ENCODE measurements at places on chromosomes 6 and 20. TPM values are rescaled to one million over a fixed set of nuclear protein-coding genes. Genes with fewer than 3 reads are reported as not detected.

The GPR6 gene
- total RNA-seq, result not detected

The C6orf52 gene
- total RNA-seq, result not detected

The ALDH5A1 gene
- total RNA-seq, result 5.0 TPM

The SEL1L2 gene
- not detected for total RNA-seq

The OOEP gene
- not detected for total RNA-seq

The MCHR2 gene
- total RNA-seq, result not detected

The SNAP91 gene
- 0.26 TPM for total RNA-seq

The NKAIN4 gene
- not detected for total RNA-seq

The FAXC gene
- total RNA-seq, result 0.16 TPM

The ATP6V1G2 gene
- total RNA-seq, result 6.0 TPM

The CST2 gene
- total RNA-seq, result not detected

The BMP7 gene
- total RNA-seq, result 23.0 TPM

The GJA1 gene
- 235 TPM for total RNA-seq

The BNIP5 gene
- total RNA-seq, result not detected

The ELOVL2 gene
- 1.6 TPM for total RNA-seq

The SYNGAP1 gene
- total RNA-seq, result 10.1 TPM

The PBOV1 gene
- not detected for total RNA-seq

The BMP2 gene
- 6.9 TPM for total RNA-seq

The CRISP2 gene
- total RNA-seq, result not detected

The CLVS2 gene
- not detected for total RNA-seq

The TEAD3 gene
- 19.3 TPM for total RNA-seq

The DUSP22 gene
- 54.1 TPM for total RNA-seq

The MYCT1 gene
- total RNA-seq, result 8.1 TPM

The CFB gene
- 126 TPM for total RNA-seq

The PAK5 gene
- total RNA-seq, result not detected

The PPDPF gene
- total RNA-seq, result 185 TPM

The SLC29A1 gene
- 105 TPM for total RNA-seq

The LY6G6F gene
- not detected for total RNA-seq

All from right atrium auricular region (tissue), 2 donors.